Stimulated activated CD4-positive, alpha-beta T cell treated with anti-CD3 and anti-CD28 coated beads, Interleukin-15, amount 100 ng/mL, for 48 hours (primary cell): ENCODE measurements at places on chromosomes 2 and 18.

DNA sequence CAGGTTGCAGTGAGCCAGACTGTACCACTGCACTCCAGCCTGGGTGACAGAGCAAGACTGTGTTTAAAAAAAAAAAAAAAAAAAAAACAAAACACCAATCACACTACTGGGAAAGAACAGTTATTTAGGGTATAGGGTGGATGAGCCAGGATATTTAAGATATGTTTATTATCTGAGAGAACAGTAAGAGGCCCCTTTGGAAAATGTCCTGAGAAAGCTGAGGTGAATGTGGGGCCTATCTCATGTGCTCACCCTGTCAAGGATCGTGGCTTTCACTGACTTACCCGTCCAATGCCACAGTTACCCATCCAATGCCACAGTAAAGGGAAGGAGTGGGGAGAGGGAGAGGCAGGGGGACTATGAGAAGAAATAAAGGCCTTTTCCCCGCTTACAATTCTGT is 19.9 kb upstream of the ENOSF1 start:
- DNase-seq = no peak

GRCh38 chr2:155830817-155831579 is 501.5 kb downstream of the NR4A2 start:
- no peak for DNase-seq

DNA sequence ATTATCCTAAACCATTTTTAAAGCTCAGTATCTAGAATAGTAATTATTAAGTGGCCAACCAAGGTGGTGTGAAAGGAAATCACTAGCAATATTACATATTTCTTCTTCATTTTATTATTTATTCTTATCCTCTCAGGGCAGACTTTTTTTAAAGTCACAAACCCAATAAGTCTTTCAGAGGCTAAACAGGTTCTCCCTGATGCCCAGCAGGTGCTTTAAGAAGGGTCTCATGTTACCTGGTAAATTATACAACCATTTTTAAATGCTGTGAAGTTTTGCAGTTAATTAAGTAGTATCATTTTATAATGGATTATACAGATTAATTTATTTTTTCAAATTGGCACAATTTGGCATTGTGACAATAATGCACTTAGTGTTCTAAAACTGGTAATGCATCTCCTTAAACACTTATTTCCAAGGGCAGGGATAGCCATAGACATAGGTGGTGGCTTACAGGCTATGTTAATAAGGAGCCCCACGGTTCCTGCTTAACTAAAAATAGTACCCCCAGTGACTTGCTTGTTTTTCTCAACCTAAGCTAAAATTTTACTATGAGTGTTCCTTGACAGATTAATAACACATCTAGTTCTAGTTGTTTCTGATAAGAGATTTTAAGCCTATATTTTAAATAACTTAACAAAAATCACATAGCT is 67.0 kb downstream of the PMS1 start:
- no peak for DNase-seq

GRCh38 chr2:10151462-10151861 is 28.9 kb downstream of the RRM2 start:
- no peak for DNase-seq

GRCh38 chr2:148926981-148927401 is 52.0 kb downstream of the KIF5C start:
- DNase-seq = peak; percentile 28

DNA sequence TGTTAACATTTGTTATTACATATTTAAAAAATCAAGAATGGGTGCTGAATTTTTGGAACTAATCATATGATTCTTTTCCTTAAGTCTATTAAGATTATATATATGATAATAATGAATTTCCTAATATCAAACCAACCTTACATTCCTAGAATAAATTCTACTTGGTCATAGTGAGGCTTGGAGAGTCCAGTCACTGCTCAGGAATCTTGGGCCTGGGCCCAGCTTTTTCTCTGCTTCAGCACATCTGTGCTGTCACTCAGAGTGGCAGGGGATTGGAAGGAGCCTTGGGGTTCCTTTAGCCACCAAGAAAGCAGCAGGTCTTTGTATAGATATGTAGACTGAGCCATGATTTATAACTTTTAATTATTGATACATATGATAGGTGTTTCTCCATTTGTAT is 19.9 kb upstream of the ZAP70 start:
- DNase-seq = no peak

DNA sequence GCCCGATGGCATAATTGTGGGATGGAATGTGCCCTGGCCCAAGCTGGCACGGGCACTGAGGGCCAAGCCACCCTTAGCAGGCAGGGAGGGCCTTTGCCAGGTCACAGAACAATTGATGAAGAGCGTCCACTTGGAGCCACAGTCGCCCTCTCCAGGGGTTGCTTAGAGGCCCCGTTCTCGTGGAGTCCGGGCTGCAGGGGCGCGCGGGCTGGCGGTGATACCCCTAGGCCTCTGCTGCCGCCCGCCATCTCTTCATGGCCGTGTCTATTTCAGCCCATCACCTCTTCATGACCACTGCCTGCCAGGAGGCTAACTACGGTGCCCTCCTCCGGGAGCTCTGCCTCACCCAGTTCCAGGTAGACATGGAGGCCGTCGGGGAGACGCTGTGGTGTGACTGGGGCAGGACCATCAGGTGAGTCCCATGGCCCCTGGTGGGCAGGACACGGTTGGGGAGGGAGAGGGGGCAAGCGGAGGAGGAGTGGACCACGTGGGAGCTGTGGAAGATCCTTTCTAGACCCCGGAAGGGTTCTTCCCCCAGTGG is 17.6 kb downstream of the RAMP1 start:
- DNase-seq = no peak

GRCh38 chr2:140891614-140892212 is 1239.1 kb downstream of the LRP1B start:
- DNase-seq = no peak

DNA sequence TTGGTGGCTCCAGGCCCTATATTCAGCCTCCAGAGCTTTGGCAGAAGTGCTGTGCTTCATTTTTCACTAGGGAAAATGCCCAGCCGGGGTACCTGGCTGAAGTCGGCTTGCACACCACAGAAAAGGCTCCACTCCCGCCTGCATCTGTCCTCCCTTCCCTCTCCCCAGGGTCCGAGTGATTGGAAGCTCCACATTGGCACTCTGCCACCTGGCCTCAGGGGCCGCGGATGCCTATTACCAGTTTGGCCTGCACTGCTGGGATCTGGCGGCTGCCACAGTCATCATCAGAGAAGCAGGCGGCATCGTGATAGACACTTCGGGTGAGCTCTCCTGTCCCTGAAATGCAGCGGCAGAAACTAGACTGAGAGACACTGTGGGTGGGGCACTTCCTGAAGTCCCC is 47.4 kb downstream of the IMPA2 start:
- no peak for DNase-seq

GRCh38 chr2:205731583-205731981 is 49.3 kb downstream of the NRP2 start:
- DNase-seq = no peak

GRCh38 chr2:233141901-233142300 is 81.8 kb downstream of the INPP5D start:
- no peak for DNase-seq

GRCh38 chr18:13221869-13222855 is 3.6 kb downstream of the LDLRAD4 start:
- no peak for DNase-seq

GRCh38 chr2:119659601-119660342 is 19.2 kb upstream of the TMEM177 start:
- DNase-seq = no peak

DNA sequence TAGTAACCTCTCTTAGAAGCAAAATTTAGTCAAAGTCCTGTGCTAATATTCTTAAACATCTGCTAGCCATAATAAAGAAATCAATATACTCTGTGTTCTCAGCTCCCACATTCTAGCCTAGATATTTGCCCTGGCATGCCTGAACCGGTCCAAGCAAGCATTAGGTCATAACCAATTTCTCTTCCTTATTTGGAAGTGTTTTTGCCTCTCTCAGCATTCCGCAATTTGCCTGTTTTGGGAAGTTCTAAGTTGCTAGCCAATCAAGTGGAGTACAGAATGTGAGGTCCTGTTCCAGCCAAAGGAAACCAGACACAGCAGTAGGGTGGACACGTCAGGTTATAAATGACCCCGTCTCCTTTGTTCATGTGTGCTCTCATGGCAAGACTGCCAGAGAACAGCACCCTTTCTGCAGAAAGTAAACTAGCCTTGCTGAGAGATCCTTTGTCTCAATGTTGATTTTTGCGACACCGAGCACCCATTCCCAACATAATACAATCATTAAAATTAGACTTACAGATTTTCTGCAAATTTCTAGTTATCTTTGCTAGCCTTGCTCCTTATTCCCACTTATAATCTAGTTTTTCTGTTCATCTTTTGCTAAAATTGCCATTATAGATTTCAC is 13.0 kb upstream of the SULT1C4 start:
- no peak for DNase-seq

GRCh38 chr2:24434541-24434940 is 56.5 kb upstream of the NCOA1 start:
- no peak for DNase-seq

- no peak for DNase-seq
Measured at GRCh38 chr2:167752734-167753133, 494.7 kb downstream of the STK39 start.

DNA sequence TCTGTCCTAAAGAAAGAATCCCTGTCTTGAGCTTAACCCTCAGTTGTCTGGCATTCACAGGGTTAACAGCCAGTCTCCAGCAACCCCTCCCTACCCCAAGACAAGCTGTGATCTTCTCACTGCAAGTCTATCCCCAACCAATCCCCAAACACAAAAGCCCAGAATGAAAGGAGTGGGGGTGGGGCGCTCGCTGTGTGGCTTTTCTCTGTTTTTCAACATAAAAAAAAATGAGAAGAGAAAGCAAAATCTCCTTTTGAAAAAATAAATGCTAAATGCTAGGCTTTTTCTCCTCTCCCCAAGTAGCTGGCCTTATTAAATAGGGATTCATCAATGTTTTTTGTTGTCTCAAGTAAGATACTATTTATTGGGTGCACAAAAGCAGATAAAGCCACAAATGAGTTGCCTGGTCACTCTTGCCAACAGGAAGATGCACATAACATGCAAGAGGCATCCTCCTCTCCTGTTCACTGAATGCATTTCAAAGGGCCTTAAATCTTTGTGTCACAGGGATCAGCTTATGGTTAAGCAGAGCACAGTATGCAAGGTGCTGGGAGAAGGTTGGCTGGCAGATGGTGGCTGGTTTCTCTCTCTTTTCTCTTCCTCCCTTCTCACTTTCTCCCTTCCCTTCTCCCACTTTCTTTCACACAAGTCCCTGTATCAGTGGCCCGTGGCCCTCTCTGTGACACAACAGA is 225.6 kb downstream of the CMPK2 start:
- no peak for DNase-seq
